PC-3 (cell line): ENCODE measurements at places on chromosomes 7 and 10.
A peak's percentile ranks its signal among the peaks of the same experiment; 100 is the strongest.

GRCh38 chr10:68303849-68304412 is 27.9 kb upstream of the HNRNPH3 start:
- no peak for DNase-seq
- H3K27ac ChIP-seq: no peak overlapping the region
- H3K4me1 ChIP-seq: peaks cover 8% of the 10 kb centered on the region; the same call in 1 of the 2 replicates
- H3K4me3 ChIP-seq: no peak overlapping the region
- no peaks in the 10 kb centered on the region for H3K36me3 ChIP-seq
- H3K27me3 ChIP-seq: no peaks in the 10 kb centered on the region

- H3K36me3 ChIP-seq: no peaks in the 10 kb centered on the region
- H3K4me3 ChIP-seq: no peak overlapping the region
- no peak overlapping the region for H3K27ac ChIP-seq
- DNase-seq: no peak
- no peaks in the 10 kb centered on the region for H3K27me3 ChIP-seq
Observed at GRCh38 chr7:49119706-49120105, 195.4 kb downstream of the CDC14C start.

GRCh38 chr7:42227936-42228591 is 8.9 kb downstream of the GLI3 start:
- H3K27ac ChIP-seq: no peak overlapping the region
- H3K27me3 ChIP-seq: no peaks in the 10 kb centered on the region
- DNase-seq: no peak
- peaks cover 16% of the 10 kb centered on the region for H3K4me1 ChIP-seq
- H3K4me3 ChIP-seq: no peak overlapping the region

- no peaks in the 10 kb centered on the region for H3K36me3 ChIP-seq
- H3K27me3 ChIP-seq: no peaks in the 10 kb centered on the region
- H3K27ac ChIP-seq: no peak overlapping the region
- no peaks in the 10 kb centered on the region for H3K4me1 ChIP-seq
- DNase-seq: no peak
- no peak overlapping the region for H3K4me3 ChIP-seq
Observed at GRCh38 chr10:126332576-126332975, 55.7 kb downstream of the ADAM12 start.

GRCh38 chr10:26412932-26413331 is 25.2 kb upstream of the APBB1IP start:
- H3K4me3 ChIP-seq: no peak overlapping the region
- H3K4me1 ChIP-seq: no peaks in the 10 kb centered on the region
- H3K27ac ChIP-seq: no peak overlapping the region
- no peak for DNase-seq
- H3K36me3 ChIP-seq: no peaks in the 10 kb centered on the region
- H3K27me3 ChIP-seq: 0 out of 2 replicates have a peak, but pooled peaks cover 4% of the 10 kb centered on the region

GRCh38 chr7:75962607-75963380 is 31.6 kb downstream of the TMEM120A start:
- H3K4me1 ChIP-seq: peaks cover 6% of the 10 kb centered on the region; the same call in 1 of the 2 replicates
- no peak overlapping the region for H3K4me3 ChIP-seq
- peaks cover 2% of the 10 kb centered on the region for H3K36me3 ChIP-seq

DNA sequence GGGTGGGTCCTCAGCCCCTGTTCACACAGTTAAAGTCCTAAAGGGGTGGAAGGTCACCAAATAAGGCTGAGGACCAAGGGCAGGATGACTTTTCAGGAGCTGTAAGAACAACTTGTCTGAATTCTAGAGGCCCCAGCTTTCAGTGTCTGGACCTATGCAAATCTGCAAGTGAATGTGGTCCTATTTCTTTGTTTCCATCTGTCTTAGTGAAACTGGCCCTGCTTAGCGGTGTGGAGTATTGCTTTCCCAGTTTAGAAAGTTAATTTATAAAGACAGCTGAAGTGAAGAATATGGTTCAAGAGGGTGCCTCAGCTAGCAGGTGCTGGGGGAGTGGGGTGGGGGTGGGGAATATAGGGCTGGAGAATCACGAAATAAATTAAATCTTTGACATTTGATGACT is 40.1 kb downstream of the HHEX start:
- no peak overlapping the region for H3K27ac ChIP-seq
- no peaks in the 10 kb centered on the region for H3K36me3 ChIP-seq

- H3K27ac ChIP-seq: no peak overlapping the region
- peaks cover 3% of the 10 kb centered on the region; the same call in 1 of the 2 replicates for H3K4me1 ChIP-seq
- DNase-seq: no peak
- peaks cover 18% of the 10 kb centered on the region for H3K36me3 ChIP-seq
Observed at GRCh38 chr7:6419310-6419773, 28.4 kb downstream of the DAGLB start.

DNA sequence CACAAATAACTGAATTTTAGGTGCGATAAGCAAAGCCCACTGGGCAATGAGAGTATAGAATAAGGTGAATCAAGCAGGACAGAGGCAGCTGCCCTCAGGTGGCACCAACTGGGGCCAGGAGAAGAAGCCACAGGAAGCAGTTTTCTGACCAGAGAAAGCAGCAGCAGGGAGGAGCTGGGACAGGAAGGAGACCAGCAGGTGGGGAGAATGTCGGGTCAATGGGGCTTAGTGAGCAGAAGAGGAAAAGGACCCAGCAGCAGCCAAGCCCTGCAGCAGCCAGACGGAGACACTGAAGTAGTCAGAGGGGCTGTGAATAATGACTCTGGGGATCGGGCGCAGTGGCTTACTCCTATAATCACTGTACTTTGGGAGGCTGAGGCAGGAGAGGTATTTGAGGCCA is 209.6 kb upstream of the SH2B2 start:
- no peak overlapping the region for H3K27ac ChIP-seq
- no peaks in the 10 kb centered on the region for H3K27me3 ChIP-seq
- H3K36me3 ChIP-seq: peaks cover 8% of the 10 kb centered on the region
- peaks cover 13% of the 10 kb centered on the region; the same call in 1 of the 2 replicates for H3K4me1 ChIP-seq
- no peak overlapping the region for H3K4me3 ChIP-seq
- DNase-seq: no peak

- H3K36me3 ChIP-seq: no peaks in the 10 kb centered on the region
- no peak overlapping the region for H3K27ac ChIP-seq
- H3K4me3 ChIP-seq: no peak overlapping the region
- H3K27me3 ChIP-seq: no peaks in the 10 kb centered on the region
- H3K4me1 ChIP-seq: no peaks in the 10 kb centered on the region
Observed at GRCh38 chr7:72092769-72093168, 319.4 kb downstream of the CALN1 start.

GRCh38 chr7:115368998-115369397 is 447.1 kb downstream of the MDFIC start:
- no peak overlapping the region for H3K27ac ChIP-seq
- H3K36me3 ChIP-seq: no peaks in the 10 kb centered on the region
- no peak overlapping the region for H3K4me3 ChIP-seq

- DNase-seq: no peak
- H3K27me3 ChIP-seq: no peaks in the 10 kb centered on the region
- H3K4me1 ChIP-seq: peaks cover 32% of the 10 kb centered on the region
- H3K27ac ChIP-seq: no peak overlapping the region
- H3K36me3 ChIP-seq: no peaks in the 10 kb centered on the region
Observed at GRCh38 chr10:110644598-110645462, 694 bp downstream of the RBM20 start.

DNA sequence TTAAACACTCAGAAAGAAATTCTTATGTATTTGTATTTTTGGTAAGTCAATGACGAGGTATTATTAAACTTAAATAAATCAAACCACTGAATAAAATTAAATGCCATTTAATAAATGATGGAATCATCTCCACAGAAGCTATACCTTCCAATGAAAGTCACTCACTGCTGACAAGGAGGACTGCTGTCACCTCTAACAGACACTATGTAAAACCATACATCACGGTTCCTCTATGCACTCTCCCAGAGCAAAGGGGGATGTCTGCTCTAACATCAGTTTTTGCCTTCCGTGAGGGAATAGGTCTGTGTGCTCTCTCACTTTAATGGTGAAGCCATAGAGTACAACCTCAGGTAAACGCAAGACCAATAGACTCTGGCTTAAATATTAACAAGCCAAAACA is 99.7 kb upstream of the DDC start:
- H3K4me1 ChIP-seq: peaks cover 23% of the 10 kb centered on the region
- DNase-seq: no peak
- no peaks in the 10 kb centered on the region for H3K27me3 ChIP-seq
- H3K4me3 ChIP-seq: peak overlapping the region; percentile 15; the same call in 1 of the 2 replicates
- H3K27ac ChIP-seq: peak overlapping the region; percentile 83

- no peaks in the 10 kb centered on the region for H3K36me3 ChIP-seq
- DNase-seq: no peak
- H3K27me3 ChIP-seq: no peaks in the 10 kb centered on the region
- no peak overlapping the region for H3K27ac ChIP-seq
- H3K4me1 ChIP-seq: no peaks in the 10 kb centered on the region
Observed at GRCh38 chr7:6221340-6222319, 50.8 kb downstream of the CYTH3 start.

- H3K36me3 ChIP-seq: no peaks in the 10 kb centered on the region
- DNase-seq: peak; percentile 14
Observed at GRCh38 chr7:48876087-48876486, 48.3 kb upstream of the CDC14C start.

- no peak within 1 kb of the TSS for H3K27ac ChIP-seq
- peaks cover 39% of the 10 kb centered on the region for H3K27me3 ChIP-seq
- H3K4me1 ChIP-seq: no peaks in the 10 kb centered on the region
- H3K36me3 ChIP-seq: no peaks in the 10 kb centered on the region
- no peak for DNase-seq
Observed at GRCh38 chr10:107163881-107164861, at the start of gene SORCS1. Gene SORCS1, minus strand, starts transcription at chr10:107164706.

GRCh38 chr10:131626274-131626673 is 274.5 kb upstream of the PPP2R2D start:
- peaks cover 5% of the 10 kb centered on the region; the same call in 1 of the 2 replicates for H3K4me1 ChIP-seq
- no peaks in the 10 kb centered on the region for H3K27me3 ChIP-seq
- H3K4me3 ChIP-seq: no peak overlapping the region

DNA sequence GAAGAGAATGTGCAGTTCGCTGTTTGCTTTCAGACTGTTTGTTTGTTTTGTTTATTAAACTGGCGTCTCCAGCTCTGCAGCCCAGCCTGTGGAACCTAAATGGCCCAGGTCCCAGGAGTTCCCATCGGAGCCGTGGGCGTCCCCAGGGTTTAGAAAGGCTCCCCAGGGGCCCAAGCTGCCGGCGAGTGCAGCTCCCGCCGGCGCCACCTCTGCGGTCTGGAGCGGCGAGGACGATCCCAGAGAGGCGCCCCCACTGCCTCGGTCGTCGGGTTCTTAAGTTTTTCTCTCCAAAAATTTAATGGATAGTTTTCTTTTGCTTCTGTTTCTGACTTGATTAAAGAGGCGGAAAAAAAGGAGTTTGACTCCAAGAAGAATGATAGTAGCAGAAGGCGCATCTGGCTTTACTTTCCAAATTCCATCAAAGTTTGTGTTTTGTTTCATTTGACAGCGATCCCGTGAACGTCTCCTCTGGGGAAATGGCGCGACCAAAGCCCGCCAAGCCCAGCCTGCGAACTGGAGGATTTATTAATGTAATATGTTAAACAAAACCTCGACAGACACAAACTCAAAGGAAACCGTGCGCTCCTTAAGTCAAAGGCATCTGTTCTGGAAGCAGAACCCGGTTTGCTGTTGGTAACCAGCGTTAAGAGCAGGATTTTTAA is 718 bp upstream of the FZD1 start:
- H3K27me3 ChIP-seq: no peaks in the 10 kb centered on the region
- peak overlapping the region; percentile 78 for H3K4me3 ChIP-seq
- H3K36me3 ChIP-seq: no peaks in the 10 kb centered on the region
- no peak overlapping the region for H3K27ac ChIP-seq
- peak; percentile 27 for DNase-seq
- peaks cover 10% of the 10 kb centered on the region for H3K4me1 ChIP-seq

GRCh38 chr7:127252778-127253280 is at the start of gene GRM8:
Gene GRM8, minus strand, starts transcription at chr7:127252941.
- no peaks in the 10 kb centered on the region for H3K36me3 ChIP-seq
- H3K27ac ChIP-seq: no peak within 1 kb of the TSS
- H3K4me3 ChIP-seq: peak within 1 kb of the TSS; percentile 79
- peaks cover 13% of the 10 kb centered on the region for H3K4me1 ChIP-seq
- peak; percentile 14 for DNase-seq
- H3K27me3 ChIP-seq: peaks cover 53% of the 10 kb centered on the region

GRCh38 chr7:140458201-140458600 is 21.1 kb downstream of the MKRN1 start:
- H3K4me1 ChIP-seq: no peaks in the 10 kb centered on the region
- H3K27me3 ChIP-seq: no peaks in the 10 kb centered on the region
- DNase-seq: no peak
- H3K4me3 ChIP-seq: no peak overlapping the region

DNA sequence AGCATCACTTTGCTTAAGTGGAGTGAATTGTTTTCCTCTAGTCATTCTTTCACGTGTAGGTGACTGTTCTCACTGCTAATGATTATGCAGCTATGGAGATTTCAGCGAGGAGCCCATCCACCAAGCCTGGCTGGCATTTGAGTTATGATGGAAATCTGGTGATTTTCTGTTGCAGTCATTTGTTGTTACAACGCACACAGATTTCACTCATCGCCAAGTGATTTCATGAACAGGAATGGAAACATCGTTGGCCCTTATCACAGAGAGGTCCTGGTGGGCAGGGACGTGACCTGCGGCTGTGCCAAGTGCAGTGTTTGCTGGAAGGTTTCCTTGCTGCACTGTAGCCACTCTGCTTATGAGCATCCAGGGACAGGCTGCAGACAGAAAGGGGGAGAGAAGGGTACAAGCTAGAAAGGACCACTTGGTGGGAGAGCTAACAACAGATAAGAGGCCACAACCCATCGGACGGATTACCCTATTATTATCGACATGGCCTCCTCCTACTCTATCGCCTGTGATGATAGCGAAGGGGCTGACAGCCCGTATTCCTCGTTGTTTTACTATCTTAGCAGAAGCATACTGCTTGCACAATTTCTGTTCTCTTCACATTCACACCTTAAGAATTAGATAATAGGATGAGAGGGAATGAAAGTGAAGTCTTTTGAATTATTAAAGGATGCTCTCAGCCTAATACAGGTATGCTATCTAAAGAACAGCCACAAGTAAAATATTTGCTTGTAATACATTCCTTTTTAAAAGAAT is 99.0 kb upstream of the PITRM1 start:
- no peak overlapping the region for H3K4me3 ChIP-seq
- H3K36me3 ChIP-seq: no peaks in the 10 kb centered on the region
- H3K27me3 ChIP-seq: no peaks in the 10 kb centered on the region
- H3K27ac ChIP-seq: no peak overlapping the region
- DNase-seq: no peak

DNA sequence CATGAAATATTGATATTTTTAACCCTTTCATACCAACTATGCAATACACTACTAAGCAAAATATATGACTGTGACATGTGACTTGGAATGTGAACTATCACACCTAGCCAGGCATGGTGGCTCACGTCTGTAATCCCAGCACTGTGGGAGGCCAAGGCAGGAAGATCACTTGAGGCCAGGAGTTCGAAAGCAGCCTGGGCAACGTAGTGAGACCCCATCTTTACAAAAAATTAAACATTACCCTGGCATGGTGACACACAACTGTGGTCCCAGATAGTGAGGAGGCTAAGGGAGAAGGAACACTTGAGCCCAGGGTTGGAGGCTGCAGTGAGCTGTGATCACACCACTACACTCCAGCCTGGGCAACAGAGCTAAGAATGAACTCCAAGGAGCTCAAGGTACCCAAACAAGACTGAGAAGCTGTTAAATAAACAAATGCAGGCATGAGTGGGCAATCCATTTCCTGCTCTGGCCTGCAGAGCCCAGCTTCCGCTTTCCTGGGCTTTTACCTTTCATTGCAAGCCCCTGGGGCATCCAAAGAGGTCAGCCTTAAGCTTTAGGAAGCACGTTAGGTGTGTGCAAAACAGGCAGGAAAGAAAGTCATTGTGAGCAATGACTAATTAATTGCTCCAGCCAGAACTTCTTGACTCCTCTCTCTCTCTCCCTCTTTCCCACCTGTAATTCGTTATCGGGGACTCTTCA is 162.1 kb upstream of the FOXK1 start:
- no peak overlapping the region for H3K27ac ChIP-seq
- H3K4me1 ChIP-seq: no peaks in the 10 kb centered on the region
- no peak for DNase-seq
- H3K4me3 ChIP-seq: no peak overlapping the region

- peak overlapping the region; percentile 46; the same call in 1 of the 2 replicates for H3K27ac ChIP-seq
- no peak for DNase-seq
- H3K27me3 ChIP-seq: no peaks in the 10 kb centered on the region
Observed at GRCh38 chr10:29132551-29133111, 156.2 kb upstream of the LYZL1 start.
